T47D (cell line): ENCODE measurements at places on chromosomes 3 and 15.

DNA sequence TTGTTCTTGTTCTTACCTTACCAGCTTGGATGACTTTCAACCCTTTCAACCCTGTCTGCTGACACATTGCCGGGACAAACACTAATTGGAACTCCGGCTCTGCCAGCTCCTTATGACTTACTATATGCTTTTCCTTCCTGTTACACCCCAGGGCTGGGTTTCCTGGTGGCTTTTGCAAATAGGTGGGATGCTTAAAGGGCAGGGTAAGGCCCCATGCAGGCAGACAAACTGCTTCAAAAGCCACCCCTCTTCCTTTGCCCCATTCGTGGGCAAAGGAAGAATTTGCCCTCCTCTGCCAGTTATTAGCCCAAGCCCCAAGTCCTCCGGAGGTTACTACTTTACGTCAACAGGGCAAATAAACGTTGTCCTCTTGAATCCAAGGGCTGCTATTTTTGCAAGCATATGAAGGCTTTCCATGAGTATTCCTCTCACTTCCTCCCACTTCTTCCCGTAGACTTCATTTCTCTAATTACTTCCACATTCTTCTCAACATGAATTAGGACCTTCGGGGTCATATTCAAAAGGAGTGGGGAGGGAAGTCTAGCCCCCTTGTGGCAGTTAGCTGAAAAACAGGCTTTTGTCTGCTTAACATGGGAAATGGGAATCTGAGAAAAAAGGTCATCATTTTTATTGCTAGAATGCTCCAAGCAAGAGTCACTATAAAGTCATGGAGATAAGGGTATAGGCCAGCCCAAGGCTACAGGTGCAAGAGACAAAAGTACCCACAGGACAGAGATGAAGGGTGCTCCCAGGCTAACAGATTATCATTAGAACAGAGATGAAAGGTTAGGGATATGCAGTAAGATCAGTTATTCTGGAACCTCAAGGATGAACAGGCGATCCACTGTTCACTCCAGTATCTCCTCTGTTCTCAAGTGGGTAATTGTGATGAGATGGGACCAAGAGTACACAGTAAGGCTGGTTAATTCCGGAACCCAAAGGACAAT, 56.3 kb upstream of the FSTL1 start:
- DNase-seq, result no peak

GRCh38 chr15:45126535-45127158, 3.0 kb downstream of the DUOXA1 start:
- peak; percentile 65 for DNase-seq

GRCh38 chr3:63990204-63990603, 33.1 kb downstream of the PSMD6 start:
- DNase-seq, result no peak

DNA sequence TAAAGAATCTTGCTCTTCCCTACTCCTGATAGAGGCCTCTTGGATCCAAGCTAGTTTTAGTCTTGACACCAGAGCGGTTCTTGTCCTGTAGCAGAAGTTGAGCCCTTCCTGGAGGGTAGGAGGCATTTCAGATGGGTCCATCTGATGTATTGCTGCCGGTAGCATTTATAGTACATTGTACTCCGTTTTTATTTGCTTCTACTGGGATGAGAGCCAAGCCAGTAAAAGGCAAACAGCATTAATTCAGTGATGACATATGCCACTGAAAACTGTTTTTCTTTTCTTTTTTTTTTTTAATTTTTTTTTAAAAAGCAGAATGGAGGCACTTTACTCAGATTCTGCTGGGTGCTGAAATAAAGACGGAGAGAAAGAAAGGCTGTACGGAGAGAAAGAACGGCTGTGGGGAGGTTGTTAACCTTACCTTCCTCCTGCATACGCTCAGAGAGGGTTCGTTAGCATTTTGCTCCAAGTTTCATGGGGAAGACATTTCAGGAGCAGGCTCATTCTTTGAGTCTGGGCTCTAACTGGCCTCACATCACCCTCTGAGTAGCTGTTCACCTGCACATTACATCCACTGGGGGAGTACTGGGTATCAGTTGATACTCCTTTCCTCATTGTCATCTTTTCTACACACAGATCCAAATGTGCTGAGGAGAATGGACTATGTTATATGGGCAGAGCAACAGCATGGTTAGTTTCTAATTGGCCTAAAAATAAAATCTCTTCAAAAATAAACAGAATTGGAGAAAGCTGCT, 161.5 kb downstream of the FEZF2 start:
- peak; percentile 16 for DNase-seq

DNA sequence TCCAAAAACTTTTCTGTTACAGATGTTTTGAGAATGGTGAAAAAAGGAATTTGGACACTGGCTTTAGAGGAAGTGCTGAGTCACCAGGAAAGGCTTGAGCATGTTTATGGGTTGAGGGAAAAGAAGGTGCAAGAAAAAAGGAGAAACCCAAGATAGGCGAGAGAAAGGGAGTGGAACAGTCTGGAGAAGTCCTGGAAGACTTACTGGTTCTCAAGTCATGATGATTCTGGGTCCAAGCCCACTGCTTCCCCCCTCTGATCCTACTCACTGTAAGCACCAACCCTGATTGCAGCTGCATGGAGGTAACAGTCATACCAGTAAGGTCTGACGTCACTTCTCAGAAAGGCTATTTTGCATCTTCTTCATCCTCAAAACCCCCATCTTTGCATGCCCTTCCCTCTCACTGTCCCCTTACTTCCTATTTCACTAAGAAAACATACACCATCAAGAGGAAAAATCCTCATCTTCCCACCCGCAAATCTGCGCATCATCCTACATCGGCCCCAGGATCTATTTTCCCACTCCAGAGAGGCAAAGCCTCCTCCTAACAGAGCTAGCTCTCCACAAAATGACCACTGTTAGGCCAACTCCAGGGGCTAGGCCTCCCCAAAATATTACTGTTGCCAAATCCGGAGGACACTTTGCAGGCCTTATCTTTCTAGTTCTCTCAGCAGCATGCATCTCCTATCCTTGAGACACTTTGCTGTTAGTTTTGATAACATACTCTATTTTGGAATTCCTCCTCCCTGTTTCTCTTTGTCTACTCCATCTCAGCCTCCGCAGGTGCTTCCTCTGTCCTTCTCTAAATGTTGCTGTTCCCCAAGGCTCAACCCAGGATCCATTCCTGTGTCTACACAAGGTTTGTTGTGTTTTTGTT, 3.2 kb upstream of the ATP13A3 start:
- no peak for DNase-seq

DNA sequence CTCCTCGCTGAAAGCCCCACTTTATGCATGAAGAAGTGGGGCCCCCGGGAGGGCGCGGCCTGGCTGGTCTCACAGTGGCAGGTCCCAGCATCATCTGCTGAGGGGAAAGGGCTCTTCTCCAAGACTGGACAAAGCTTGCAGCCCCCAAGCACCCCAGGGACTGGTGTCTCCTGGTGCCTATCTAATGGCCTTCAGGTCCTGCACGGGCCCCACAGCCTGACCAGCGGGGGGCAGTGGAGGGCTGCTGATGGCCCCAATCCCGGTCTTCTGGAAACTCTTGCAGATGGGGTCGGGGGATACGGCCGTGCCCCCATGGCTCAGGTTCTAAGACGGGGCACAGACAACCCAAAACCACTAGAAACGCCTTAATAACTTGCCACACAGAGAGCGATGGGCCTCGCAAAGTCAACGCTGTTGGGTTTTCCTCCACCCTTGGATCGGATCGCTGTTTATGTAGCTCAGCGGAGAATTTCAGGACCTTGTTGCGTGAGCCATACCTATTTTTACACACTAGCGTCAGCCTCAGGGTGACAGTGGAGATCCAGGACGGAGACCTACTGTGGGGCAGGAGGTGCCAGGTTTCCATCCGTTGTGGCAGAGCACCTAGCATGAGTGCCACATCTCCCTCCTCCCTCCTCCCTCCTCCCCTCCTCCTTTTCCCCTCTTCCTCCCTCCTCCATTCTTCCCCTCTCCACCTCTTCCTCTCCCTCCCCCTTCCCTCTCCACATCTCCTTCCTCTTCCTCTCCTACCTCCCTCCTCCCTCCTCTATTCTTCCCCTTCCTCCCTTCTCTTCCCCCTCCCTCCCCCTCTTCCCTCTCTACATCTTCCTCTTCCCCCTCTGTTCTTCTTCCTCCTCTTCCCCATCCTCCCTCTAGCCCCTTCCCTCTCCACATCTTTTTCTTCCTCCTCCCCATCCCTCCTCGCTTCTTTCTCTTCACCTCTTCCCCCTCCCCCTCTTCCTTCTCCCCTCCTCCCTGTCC, 79.3 kb upstream of the ALDH1L1 start:
- DNase-seq, result peak; percentile 52

GRCh38 chr3:47418167-47419082, 37.6 kb downstream of the PTPN23 start:
- DNase-seq, result no peak

DNA sequence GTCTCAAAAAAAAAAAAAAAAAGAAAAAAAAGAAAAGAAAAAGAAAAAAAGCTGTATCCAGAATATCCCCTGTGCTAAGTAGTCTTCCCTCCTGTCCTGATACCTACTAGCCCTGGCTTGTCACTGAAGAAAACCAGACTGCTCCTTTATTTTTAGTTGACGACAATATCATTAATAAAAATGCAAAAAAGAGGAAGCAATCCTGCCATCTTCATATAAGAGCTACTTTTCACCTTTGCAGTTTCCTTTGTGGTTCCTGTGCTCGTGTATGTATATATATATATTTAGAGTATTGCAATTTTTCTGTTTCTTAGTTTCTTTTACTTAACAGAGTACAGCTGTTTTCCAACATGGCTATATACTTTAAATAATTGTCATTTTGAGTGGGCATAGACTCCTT, 13.6 kb downstream of the C3orf20 start:
- no peak for DNase-seq

DNA sequence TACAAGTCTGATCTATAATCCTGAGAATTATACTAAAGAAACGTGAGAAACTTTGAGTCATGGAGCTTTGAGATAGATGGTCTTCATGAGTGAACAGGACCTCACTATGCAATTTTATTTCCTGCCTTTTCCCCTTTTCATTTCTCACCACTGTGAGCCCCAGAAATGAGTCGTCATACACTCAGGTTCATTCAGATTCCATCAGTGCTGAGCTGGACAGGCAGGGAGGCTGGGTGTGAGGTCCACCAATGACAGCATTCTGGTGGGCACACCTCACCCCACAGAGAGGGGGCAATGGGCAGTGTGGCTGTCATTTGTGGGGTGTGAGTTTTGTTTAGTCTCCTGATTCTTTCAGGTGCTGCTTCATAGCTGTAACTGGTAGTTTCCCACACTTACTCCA, 16.9 kb downstream of the TIGIT start:
- DNase-seq, result no peak
